ENCODE measurements at places on chromosomes 5 and 9. TPM values are rescaled to one million over a fixed set of nuclear protein-coding genes. Genes with fewer than 3 reads are reported as not detected.

DNA sequence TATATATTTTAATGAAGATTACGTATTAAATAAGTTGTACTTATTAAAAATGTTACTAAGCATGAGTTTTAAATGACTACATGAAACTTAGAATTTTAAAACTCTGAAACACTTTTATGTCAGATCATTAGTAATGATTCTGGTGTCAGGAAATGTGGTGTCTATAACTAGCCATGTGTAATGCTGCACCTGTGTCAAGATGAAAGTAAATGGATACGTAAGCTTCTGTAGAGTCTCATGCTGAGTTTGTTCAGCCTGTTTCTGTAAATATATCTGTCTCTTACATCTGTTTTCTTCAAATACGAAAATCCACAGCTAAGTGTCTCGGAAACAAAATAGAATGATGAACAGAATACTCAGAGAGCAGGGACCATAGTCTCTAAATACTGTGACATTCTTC is 278.0 kb upstream of the SMC2 start:
- no peaks in the 10 kb centered on the region for H3K4me1 ChIP-seq
- no peak for DNase-seq
- no peaks in the 10 kb centered on the region for H3K36me3 ChIP-seq
- no peak overlapping the region for H3K4me3 ChIP-seq

CDX1 gene
- total RNA-seq: not detected

GRCh38 chr5:91357806-91358205 is 25.3 kb downstream of the ARRDC3 start:
- no peak overlapping the region for H3K27ac ChIP-seq
- no peak overlapping the region for H3K4me3 ChIP-seq
- no peaks in the 10 kb centered on the region for H3K27me3 ChIP-seq
- H3K4me1 ChIP-seq: no peaks in the 10 kb centered on the region
- H3K36me3 ChIP-seq: no peaks in the 10 kb centered on the region

PLAC8L1 gene
- total RNA-seq: not detected

GPRIN1 gene
- not detected for total RNA-seq

ANXA1 gene
- 261 TPM for total RNA-seq

DNA sequence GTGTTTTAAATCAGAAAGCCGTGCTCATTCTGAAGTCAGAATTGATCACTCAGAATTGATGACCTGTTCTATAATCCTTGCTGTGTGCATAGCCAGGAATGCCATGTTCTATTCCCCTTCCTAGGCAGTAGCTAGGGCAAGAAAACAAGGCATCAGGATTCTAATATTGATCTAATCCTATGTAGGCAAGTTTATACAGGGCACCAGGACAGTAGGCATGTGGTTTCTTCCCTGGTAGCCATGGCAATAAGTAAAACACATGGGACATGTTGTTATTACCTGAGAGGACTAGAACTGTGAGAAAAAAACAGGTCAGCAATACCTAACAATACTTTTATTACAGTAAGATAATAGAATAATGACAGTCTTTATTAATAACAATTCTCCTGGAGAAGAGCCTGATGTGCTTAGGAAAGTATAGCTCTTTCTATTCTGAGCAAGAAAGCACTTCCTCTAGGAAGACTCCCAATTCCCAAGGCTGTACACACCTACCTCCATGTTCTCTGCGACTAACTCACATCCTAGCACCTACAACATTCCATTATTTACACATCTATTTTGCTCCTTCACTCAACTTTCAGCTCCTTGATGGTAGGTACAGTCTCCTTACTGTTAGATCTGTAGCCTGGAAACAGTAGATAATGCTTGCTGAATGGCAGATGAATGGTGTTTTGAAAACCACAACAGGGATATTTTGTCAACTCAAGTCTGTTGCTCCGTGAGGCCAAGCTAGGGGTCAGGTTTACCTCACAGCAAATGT is 70.8 kb downstream of the STX17 start:
- DNase-seq: no peak
- H3K36me3 ChIP-seq: no peaks in the 10 kb centered on the region

- H3K27me3 ChIP-seq: no peaks in the 10 kb centered on the region
- peak overlapping the region; percentile 99 for H3K27ac ChIP-seq
- peaks cover 17% of the 10 kb centered on the region for H3K4me1 ChIP-seq
- H3K4me3 ChIP-seq: peak overlapping the region; percentile 93
- DNase-seq: no peak
Observed at GRCh38 chr9:3525096-3525835, 535 bp downstream of the RFX3 start.

- peaks cover 23% of the 10 kb centered on the region for H3K4me1 ChIP-seq
- peaks cover 11% of the 10 kb centered on the region for H3K36me3 ChIP-seq
- no peak overlapping the region for H3K4me3 ChIP-seq
- peak overlapping the region; percentile 12 for H3K27ac ChIP-seq
- DNase-seq: no peak
Observed at GRCh38 chr5:6734243-6734700, 21.0 kb downstream of the TENT4A start.

CDKN2B-AS1 gene
- not detected for total RNA-seq

GRCh38 chr9:77981332-77981731 is 50.3 kb downstream of the GNAQ start:
- H3K4me1 ChIP-seq: peaks cover 16% of the 10 kb centered on the region
- H3K27ac ChIP-seq: no peak overlapping the region
- DNase-seq: no peak

- no peak for DNase-seq
- H3K27ac ChIP-seq: no peak overlapping the region
- H3K36me3 ChIP-seq: no peaks in the 10 kb centered on the region
- H3K4me1 ChIP-seq: no peaks in the 10 kb centered on the region
- H3K27me3 ChIP-seq: peaks cover 4% of the 10 kb centered on the region
- H3K4me3 ChIP-seq: no peak overlapping the region
Observed at GRCh38 chr9:101029315-101030085, 973 bp downstream of the PLPPR1 start.

DNA sequence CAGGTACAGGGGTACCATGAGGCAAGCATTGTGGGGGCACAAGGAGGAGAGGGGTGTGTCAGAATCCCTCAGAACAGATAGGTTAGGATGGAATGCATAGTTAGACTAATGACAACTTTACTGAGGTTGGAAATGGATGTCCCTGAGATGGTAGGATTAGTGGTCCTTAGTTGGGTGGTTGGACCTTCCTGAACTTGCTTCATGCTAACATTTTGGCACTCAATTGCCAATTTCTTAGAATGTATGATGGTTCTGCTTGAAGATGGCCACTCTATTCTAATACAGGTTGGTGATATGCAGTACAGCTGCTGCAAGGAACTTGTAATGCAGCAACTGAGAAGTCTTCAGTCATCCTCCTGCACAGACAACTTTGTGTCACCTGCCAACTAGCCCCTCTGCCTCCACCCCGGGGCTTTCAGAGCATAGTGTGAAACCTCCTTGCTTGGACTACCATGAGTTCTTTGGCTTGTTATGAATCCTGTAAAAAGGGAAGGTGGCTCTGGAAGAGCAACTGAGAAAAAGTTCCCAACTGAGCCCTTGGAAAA is 5.4 kb downstream of the CCNI2 start:
- no peak overlapping the region for H3K4me3 ChIP-seq
- H3K27ac ChIP-seq: no peak overlapping the region
- DNase-seq: no peak
- H3K36me3 ChIP-seq: peaks cover 2% of the 10 kb centered on the region
- no peaks in the 10 kb centered on the region for H3K4me1 ChIP-seq

GRCh38 chr5:87210076-87210475 is 57.6 kb upstream of the RASA1 start:
- H3K36me3 ChIP-seq: no peaks in the 10 kb centered on the region
- no peaks in the 10 kb centered on the region for H3K4me1 ChIP-seq
- no peak overlapping the region for H3K4me3 ChIP-seq
- H3K27me3 ChIP-seq: no peaks in the 10 kb centered on the region
- H3K27ac ChIP-seq: no peak overlapping the region

- no peaks in the 10 kb centered on the region for H3K4me1 ChIP-seq
- no peak overlapping the region for H3K27ac ChIP-seq
- no peak overlapping the region for H3K4me3 ChIP-seq
- no peak for DNase-seq
- H3K36me3 ChIP-seq: no peaks in the 10 kb centered on the region
- H3K27me3 ChIP-seq: peaks cover 3% of the 10 kb centered on the region
Observed at GRCh38 chr9:135210676-135211523, 123.4 kb downstream of the OLFM1 start.

DNA sequence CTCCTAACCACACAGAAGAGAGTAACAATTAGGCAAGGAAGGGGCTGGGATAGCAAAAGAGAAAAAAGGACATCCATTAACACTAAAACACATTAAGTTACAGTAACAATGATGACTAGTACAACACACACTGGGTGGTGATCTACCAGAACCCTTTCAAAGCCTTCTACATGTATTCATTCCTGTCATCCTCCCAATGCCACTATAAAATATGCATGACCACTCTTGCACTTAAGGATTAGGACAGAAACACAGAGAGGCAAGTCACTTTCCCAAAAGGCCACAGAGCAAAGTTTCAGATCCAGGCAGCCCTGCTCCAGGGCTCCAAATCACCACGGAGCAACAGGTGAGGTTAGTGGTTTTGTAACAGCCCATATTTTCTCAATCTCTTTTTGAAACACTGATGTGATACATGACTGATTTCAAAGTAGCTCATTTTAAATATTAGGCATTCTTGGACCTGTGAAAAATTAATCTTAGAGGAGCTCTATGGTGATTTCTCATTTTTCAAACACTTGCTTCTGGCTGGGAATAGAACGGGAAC is 86.7 kb downstream of the AUH start:
- H3K36me3 ChIP-seq: no peaks in the 10 kb centered on the region
- DNase-seq: no peak
- no peak overlapping the region for H3K4me3 ChIP-seq
- no peaks in the 10 kb centered on the region for H3K4me1 ChIP-seq

C1QTNF2 gene
- 3.7 TPM for total RNA-seq

- H3K27me3 ChIP-seq: no peaks in the 10 kb centered on the region
- no peak for DNase-seq
- H3K4me1 ChIP-seq: peaks cover 2% of the 10 kb centered on the region
Observed at GRCh38 chr9:20726144-20726543, 42.1 kb downstream of the FOCAD start.

GRCh38 chr5:124054564-124054963 is 542.6 kb downstream of the CSNK1G3 start:
- H3K4me3 ChIP-seq: no peak overlapping the region
- peaks cover 3% of the 10 kb centered on the region for H3K4me1 ChIP-seq
- DNase-seq: no peak
- no peak overlapping the region for H3K27ac ChIP-seq
- H3K27me3 ChIP-seq: no peaks in the 10 kb centered on the region

DNA sequence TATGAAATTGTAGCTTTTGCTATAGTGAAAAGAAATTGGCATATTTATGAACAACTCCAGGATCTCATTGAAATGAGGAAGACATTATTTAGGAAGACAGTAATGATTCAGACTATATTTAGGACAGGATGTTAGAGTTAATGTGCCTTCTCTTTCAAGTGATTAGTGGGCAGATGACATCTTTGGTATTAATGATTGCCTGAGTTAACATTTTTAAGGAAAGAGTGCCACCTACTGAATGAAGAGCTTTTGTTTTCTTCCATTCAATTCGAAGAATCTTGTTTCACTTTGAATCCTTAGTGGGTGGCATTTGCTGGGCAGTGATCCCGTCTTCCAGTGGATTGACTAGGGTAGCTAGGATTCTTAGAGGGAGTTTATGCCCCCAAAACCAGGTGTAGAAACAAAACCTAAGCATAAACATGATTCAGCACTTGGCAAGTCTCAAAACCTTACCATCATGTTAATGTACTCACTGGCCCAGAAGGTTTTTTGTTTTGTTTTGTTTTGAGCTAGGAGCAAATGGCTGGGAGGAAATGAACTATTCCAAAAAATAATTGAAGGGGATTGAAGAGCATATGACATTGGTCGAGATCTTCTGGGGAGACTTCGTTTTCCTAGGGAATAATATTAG is 23.2 kb downstream of the MAP3K1 start:
- H3K36me3 ChIP-seq: no peaks in the 10 kb centered on the region
- H3K27me3 ChIP-seq: no peaks in the 10 kb centered on the region
- H3K4me1 ChIP-seq: no peaks in the 10 kb centered on the region
- DNase-seq: no peak
- peak overlapping the region; percentile 34 for H3K27ac ChIP-seq
- peak overlapping the region; percentile 38 for H3K4me3 ChIP-seq

GRCh38 chr5:78755822-78756429 is 107.4 kb upstream of the LHFPL2 start:
- no peak overlapping the region for H3K4me3 ChIP-seq
- H3K36me3 ChIP-seq: no peaks in the 10 kb centered on the region
- H3K27me3 ChIP-seq: no peaks in the 10 kb centered on the region
- DNase-seq: no peak
- H3K27ac ChIP-seq: no peak overlapping the region
